ENCODE measurements at places on chromosomes 11 and 22.

GRCh38 chr11:109184376-109184775, 237.6 kb upstream of the C11orf87 start:
- no peak for DNase-seq

DNA sequence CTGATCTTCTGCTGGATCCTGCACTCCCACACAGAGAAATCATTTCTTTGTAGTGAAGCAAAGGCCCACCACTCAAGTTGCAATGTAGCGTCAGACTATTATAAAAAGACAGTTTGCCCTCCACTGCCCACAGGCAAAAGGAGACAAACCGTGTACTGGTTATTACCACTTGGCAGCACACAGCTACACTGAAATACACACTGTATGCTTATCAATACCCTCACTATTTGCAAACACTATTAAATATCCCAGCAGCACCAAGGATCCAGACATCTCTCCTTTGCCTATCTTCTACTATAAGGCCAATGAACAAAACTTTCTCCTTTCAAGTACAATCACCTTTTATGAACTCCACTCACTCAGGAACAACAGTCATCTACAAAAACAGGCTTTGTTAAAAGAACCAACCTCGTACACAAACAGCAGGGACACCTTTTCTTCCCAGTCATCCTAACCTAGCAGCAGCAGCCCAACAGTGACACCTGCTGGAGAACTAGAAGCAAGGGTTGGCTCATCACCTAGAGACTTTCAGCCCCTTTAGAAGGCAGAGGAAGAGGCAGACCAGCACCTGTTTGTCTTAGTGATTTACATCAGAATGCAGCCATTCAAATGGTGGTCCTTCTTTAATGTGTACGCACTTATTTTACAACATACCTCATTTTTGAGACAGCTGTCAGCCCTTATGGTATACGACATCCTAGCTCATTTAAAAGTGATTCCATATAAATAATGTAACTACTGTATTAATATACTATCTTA, 56.1 kb downstream of the AMBRA1 start:
- peak; percentile 60 for DNase-seq

DNA sequence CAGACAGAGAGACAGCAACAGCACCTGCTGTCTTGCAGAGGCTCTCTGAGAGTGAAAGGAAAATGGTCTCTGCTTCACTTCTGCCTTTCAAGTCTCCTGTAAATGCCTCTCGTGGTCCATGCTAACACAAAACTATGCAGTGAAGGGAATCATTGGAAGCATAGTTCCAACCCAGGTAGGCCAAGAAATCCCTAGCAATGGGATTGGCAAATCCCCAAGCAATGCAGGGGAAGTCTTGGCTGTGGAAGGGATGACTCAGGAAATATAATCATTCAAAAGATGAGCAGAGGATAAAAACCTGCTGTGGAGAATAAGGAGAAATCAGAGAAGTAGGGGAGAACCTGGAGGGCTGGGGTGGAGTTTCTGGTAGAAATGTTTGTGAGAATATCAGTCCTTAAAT, 216.1 kb upstream of the ZBED5 start:
- no peak for DNase-seq

DNA sequence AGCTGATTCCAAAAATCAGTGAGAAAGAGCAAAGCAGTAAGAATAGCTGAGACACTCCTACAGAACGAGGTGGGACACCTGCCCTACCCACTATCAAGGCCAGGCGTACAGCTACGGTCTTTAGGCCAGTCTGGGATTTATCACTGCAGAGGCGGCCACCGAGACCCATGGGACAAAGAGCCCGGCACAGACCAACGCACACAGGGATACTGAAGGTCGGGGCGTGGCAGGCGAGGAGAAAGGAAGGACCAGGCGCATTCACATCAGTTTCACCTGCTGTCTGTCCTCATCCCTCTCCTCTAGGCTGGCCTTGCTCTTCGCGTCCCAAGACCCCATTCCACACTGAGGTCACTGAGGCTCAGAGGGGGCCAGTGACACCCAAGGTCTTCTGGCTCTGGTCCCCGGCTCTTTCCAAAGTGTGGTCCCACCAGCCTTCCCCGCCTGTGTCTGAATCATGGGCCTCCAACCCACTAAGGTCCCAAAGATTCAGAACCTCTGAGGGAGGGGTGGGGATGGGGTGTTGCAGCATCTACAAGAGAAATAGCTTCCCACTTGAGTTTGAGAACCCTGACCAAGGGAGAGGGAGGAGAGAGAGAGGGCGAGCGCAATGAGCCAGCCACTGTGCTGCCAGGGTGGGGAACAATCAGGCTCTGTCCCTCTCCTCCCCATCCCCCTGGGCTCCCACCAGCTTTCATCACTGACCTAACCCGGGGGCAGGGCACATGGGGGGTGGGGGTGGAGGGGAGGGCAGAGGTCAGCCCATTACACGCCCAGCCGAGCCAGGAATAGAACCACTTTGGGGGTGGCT, 7.2 kb upstream of the PICK1 start:
- no peak for DNase-seq

DNA sequence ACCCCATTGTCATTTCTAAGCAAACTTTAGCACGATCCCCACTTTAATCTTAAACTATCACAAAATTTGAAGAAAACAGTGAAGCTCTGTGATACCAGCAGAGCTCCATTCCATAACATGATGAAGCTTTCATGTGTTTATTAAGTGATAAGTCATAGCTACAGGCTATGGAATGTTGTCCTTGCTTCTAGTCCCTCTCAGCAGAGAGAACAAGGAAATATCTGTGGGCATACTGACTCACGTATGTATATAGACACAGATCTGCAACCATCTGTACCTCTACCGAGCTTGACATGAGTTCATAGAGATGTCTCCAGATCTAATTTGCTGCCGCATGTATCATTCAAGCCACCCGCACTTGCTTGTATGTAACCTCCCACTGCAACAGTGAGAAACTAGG, 588.9 kb downstream of the ETS1 start:
- DNase-seq: no peak

GRCh38 chr11:75516886-75517285, 8.9 kb downstream of the GDPD5 start:
- DNase-seq: no peak

GRCh38 chr11:102462610-102463009, 10.0 kb upstream of the TMEM123 start:
- DNase-seq: no peak

- DNase-seq: no peak
Observed at GRCh38 chr22:29266564-29267461, 968 bp downstream of the RHBDD3 start.

DNA sequence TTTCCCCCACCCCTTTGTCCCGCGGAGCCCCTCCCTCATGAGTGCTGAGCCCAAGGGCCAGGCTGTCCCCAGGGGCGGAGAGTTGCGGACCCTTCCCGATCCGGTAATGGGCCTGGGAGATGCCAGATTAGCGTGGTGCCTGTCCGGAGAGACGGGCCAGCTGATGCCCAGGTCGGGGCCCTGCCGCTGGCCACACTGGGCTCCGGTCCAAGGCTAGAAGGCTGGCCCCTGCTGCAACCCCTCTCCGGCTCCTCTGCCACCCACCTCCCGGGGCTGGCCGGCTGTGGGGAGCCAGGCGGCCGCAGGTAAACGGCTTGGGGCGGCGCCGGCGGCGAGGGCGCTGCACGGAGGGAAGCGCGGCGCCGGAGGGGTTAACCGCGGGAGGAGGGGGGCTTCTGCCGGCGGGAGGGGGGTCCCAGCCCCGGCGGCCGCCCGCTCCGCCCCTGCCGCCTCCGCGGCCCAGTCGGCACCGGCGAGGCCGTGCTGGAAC, at the start of gene KCNK4:
KCNK4 (plus strand) TSS at position 41 of the 490 bp plus-strand sequence. CDS start 1,717 bp downstream, outside the sequence.
- no peak for DNase-seq

- peak; percentile 50 for DNase-seq
Observed at GRCh38 chr11:16997624-16998023, 16.6 kb downstream of the PLEKHA7 start.

GRCh38 chr11:60303661-60304060, 23.2 kb downstream of the MS4A4A start:
- DNase-seq: no peak

DNA sequence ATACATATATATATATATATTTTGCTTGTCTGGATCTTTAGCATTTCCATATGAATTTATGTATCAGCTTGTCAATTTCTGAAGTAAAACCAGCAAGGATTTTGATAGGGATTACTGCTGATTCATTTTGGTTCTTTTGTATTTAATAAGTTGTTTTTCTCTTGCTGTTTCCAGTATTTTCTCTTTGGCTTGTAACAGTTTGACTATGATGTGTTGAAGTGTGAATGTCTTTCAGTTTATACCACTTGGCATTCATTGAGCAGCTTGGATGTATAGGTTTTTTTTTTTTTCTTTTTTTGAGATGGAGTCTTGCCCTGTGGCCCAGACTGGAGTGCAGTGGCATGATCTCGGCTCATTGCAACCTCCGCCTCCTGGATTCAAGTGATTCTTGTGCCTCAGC, 12.4 kb downstream of the LDHAL6A start:
- no peak for DNase-seq

DNA sequence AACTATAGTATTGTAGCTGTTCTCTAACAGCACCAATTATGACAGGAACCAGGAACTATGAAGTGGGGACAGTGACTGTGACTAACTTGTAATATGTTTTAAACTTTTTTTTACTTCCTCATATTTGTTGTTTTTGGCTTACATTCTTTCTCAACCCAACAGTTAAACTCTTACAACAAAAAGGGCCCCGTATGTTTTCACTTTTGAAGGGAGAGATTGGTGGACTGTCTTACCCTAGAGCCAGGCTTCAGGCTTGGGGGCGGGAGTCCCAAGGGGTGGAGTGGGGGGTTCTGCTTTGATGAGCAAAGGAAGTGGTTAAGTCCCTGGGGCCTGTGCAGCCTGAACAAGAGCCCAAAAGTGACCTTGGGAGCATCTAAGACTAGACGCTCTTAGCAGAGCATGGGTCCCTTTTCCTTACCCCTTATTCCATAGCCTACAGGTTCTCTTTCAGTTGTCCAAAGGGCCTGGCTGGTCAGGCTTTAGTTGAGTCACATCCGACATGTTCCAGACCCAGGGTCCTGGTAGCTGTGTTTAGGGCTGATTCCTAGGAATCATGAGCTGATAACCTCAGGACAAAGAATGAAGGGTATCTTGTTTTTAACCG, 38.8 kb downstream of the STIM1 start:
- peak; percentile 58 for DNase-seq

- DNase-seq: peak; percentile 22
Observed at GRCh38 chr11:67311051-67311555, 7.8 kb downstream of the SSH3 start.

- no peak for DNase-seq
Observed at GRCh38 chr11:1946812-1947484, at the start of gene MRPL23. TSS of gene MRPL23 (plus strand) at chr11:1947332. CDS start at chr11:1947363, 31 bp downstream.

GRCh38 chr22:37054600-37055365, 3.2 kb downstream of the KCTD17 start:
- no peak for DNase-seq

Measured in stomach (tissue), 19 donors.